Activated T-helper 1 cell treated with anti-CD3 and anti-CD28 coated beads, Interleukin-2, amount 50 U/mL, for 16 hours (primary cell): ENCODE measurements at places on chromosomes 5 and 9.

- no peak for DNase-seq
Observed at GRCh38 chr5:154860123-154860522, 1.7 kb downstream of the CNOT8 start.

- DNase-seq, result no peak
Observed at GRCh38 chr9:35407846-35408245, 82.1 kb upstream of the RUSC2 start.

DNA sequence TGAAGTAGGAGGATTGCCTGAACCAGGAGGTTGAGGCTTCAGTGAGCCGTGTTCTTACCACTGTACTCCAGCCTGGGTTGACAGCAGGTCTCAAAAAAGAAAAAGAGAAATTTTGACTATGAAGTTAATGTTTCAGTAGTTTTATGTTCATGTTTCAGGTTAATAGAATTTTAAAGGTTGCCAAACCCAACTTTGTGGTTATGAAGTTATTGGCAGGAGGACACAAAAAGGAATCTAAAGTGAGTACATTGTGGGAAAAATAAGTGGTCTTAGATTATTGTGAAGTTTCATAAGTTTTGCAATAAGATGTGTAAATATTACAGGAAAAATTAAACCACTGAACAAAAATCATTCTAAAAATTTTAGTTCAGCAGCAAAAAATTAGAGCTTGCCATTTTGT lies 78.6 kb downstream of the GOLM1 start:
- DNase-seq, result no peak

- no peak for DNase-seq
Observed at GRCh38 chr5:93122446-93122845, 458.6 kb downstream of the NR2F1-AS1 start.

- no peak for DNase-seq
Observed at GRCh38 chr5:168147106-168147505, 144.3 kb upstream of the WWC1 start.

DNA sequence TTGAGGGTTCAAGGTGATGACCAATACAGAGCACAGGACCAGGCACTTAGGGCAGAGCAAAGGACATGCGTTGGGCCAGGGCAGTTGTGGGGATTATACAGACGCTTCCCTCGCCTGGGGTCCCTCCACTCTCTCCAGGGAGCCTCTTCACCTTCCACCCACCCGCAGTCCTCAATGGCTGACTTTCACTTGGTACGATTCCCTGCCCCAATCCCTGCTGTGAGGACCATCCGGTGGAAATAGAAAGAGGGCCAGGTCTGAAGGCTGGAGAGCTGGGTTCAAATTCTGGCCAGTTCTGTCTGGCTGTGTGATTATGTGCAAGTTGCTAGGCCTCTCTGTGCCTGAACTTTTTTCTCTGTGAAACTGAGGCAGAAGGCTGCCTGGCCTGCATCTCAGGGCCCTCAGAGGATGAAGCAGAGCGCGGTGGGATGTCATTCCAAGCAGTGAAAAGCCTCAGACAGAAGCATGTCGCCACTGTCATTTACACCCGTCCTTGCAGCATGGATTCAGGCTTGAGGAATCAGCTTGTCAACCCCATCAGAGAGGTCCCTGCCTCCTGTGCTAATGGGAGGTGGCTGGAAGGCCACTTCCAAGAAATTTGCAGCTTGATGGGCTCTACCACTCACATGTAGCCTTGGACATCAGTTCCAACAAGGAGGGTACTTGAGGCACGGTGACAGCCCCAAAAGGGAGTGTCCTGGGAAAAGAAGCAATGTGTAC lies 206.6 kb upstream of the IER5L start:
- no peak for DNase-seq

- no peak for DNase-seq
Observed at GRCh38 chr5:12910641-12911040, 1006.4 kb upstream of the CTNND2 start.

GRCh38 chr5:136014049-136015002 lies 14.5 kb upstream of the TGFBI start:
- no peak for DNase-seq
